ENCODE measurements at places on chromosomes 4 and X. TPM values are rescaled to one million over a fixed set of nuclear protein-coding genes. Genes with fewer than 3 reads are reported as not detected.

GRCh38 chr4:156475322-156475721, 496.3 kb downstream of the PDGFC start:
- DNase-seq, result peak; percentile 48

DNA sequence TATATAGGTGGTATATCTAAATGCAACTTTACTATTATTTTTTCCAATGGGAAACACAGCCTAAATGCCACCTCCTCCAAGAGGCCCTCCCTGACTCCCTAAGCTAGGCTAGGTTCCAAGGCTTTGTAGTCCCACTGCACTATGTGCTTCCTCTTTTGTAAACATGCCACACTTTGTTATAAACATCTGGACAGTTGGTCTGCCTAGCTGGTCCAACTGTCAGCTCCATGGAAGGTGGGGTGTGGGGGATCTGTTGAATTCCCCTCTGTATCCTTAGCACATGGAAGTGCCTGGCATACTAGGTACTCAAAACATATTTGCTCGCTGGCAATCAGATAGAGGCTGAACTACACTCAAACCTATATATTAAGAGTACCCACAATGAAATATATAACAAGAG, 63.4 kb downstream of the SLC9A7 start:
- no peak for DNase-seq

The ENAM gene
- polyA plus RNA-seq, result 1.1 TPM

The BEX1 gene
- 1.9 TPM for polyA plus RNA-seq

- DNase-seq, result no peak
Measured at GRCh38 chr4:100268789-100269188, 78.5 kb upstream of the DDIT4L start.

DNA sequence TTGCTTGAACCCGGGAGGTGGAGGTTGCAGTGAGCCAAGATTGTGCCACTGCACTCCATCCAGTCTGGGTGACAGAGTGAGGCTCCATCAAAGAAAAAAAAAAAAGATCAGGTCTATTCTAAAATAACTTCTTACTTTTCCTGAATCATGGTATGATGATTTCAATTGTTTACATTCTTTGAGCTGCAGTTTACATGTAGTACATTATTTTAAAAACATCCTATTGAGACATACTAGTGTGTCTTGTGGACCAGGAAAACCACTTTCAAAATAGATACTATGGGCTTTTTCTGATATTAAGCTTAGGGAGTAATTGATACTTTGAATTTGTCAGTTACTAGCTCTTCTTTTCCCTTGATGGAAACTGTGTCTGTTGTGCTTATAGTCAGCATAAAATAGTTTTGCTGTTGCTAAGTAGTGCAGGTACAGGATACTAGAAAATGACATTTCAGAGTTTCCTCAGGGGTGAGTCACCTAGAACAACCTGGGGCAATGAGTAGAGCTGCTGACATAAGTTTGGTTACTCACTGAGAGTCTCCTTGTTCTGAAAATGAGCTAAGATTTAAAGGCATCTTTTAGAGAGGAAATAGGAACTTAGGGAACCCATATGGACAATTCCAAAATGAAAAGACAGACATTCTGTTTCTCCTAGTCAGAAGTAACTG, 53.2 kb upstream of the C4orf54 start:
- no peak for DNase-seq

- DNase-seq, result no peak
Measured at GRCh38 chrX:136620780-136621179, 27.2 kb upstream of the CD40LG start.

DNA sequence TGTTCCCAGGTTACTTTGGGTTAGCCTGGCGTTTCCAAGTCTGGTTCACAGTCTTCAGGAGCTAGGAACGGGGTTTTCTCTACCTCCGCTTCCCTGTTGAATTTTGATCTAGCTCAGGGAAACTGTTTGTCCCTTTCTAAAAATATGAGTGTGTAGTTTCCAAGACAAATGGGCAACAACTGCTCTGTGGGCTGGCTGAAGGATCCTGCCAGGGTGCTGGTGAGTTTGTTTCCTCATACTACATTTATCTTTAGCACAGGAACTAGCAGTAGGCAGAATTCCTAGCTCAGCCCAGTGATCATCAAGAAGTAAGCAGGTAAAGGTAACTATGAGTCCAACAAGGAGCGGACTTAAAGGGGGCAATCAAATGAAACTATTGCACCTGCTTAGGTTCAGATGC, 13.3 kb upstream of the FAM47E start:
- DNase-seq, result no peak

The MAD2L1 gene
- polyA plus RNA-seq, result 32.1 TPM

The DYNLT3 gene
- polyA plus RNA-seq, result 9.5 TPM

GRCh38 chr4:164224871-164225270, 529.1 kb upstream of the SMIM31 start:
- DNase-seq, result no peak

GRCh38 chr4:1002131-1002630, 9.0 kb upstream of the SLC26A1 start:
- peak; percentile 59 for DNase-seq

DNA sequence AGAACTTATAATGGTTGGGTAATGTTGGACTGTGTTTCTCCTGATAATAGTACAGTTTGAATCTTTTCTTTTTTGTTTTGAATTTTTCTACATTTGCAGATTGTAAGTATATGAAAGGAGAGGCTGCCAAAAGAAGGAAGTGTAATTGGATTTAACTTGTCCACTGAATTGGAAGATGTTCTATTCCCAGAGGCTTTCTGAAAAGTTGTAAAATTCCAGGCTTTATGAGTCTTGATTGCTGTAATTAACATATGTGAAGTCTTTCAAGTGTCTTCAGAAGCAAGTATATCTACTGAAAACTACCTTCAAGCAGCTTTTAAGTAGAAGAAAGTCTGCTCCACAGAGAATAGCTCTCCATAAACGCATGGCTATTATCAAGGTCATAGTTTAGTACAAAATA, 2456.4 kb downstream of the PCDH7 start:
- DNase-seq, result no peak
